ENCODE measurements at places on chromosomes 7 and 10.

DNA sequence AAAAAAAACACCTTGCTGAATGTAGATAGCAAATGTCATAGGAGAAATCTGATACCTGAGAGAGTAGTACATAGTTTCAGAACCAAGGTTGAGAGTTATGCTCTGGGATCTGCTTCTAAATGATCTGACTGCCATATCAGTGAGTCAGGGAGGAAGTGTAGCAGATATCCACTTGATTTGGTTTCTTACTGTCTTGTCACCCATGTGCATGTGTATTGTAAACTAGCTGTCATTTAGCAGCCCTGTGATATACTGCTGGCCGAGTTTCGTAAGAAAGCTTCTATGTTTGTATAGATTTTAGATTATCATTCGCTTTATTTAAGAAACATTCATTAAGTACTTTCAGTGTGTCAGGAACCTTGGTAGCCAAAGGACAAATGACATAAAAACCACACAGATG, 42.0 kb downstream of the SP4 start:
- no peak for DNase-seq

- no peak for DNase-seq
Observed at GRCh38 chr7:20351901-20352300, 21.2 kb downstream of the ITGB8 start.

DNA sequence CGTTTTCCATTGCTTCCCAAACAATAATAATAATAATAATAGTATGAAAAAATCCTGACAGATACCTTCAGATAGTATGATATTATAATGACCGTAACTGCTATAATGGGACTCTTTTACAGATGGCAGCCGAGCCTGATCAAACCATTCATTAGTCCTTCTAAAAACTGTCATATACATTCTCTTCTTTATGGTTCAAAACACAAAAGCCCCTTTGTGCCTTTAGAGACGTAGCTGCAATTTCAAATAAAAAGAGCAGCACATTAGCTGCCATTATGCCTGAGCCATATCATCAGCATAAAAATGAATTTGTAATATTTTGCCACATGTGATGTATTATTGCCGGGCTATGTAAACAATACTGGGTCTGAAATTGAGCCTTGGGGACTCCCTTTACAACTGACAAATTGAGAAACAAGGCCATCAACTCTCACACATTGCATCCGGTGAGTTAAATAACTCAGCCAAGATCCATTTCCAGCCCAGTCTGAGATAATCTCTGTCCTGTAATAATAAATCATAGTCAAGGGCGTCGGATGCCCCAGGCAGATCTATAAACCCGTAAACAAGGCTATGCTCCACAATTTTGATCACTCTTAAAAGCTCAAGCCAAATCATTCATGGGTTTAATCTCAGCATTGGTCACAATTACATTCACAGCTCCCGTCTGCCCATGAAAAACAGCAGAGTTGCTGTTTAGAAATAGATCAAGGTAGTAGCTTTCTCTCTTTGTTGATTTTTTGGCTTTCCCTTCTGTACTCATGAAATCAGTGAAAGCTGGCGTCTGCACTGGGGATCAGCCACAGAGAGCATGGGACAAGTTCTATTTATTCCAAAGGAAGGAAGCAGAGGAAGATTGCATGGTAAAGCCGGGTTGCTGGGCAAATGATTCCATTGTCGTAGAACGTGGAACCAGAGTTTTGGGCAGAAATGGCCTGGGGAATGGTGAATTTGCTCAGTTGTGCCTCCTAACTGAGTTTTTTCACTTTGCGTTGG, 150.1 kb upstream of the BMPER start:
- DNase-seq: no peak

DNA sequence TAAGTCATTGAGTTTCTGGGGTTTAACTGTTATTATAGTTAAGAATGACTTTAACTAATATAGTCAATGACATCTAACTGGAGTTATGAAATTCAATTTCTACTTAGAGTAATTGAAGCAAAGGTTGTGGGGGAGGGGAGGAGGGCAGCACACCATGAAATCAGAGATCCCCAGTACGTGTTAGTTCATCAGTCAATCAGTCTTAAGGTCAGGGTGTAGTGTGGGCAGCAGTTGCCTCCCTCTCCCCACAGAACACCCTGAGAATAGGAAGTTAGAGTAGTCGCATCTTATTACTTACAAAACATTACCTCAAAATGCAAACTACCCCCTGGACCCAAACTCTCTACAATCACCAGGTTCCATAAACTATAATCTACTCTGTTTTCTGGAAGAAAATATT, 7.0 kb upstream of the HPS1 start:
- no peak for DNase-seq

- DNase-seq: no peak
Observed at GRCh38 chr10:23630376-23630775, 191.5 kb downstream of the OTUD1 start.

DNA sequence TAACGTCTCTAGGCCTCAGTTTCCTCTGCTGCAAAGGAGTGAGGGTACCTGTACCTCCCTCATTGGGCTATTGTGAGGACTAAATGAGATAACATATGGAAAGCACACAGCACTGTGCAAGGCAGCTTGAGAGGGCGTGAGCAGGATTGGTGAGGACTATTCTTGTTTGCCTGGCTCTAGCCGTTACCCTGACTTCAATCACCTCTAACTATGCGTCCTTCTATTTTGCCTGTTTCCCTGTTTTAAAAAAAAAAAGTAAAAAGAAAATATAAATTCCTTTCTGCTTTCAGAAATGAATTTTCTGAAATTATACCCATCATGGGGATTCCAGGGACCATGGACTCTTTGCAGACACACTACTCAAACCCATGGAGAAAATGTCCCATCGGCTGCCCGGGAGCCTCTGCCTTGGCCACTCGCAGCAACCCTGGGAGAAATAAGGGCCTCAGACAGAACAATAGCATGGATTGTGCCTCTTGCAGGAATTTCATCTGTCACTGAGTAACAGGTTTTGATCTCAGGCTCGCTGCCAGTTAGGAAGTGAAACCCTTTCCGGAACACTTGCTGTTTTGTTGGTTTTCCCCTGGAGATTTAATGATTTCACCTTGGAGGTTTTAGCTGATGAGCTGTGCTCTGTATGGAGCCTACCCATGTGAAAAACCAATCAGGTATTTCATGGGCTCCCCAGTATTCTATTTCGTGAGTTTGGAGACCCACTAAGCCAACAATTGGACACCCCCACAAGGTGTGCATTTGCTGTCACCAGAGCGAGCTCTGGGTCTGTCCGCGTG, 55.6 kb downstream of the STEAP1B start:
- DNase-seq: no peak

DNA sequence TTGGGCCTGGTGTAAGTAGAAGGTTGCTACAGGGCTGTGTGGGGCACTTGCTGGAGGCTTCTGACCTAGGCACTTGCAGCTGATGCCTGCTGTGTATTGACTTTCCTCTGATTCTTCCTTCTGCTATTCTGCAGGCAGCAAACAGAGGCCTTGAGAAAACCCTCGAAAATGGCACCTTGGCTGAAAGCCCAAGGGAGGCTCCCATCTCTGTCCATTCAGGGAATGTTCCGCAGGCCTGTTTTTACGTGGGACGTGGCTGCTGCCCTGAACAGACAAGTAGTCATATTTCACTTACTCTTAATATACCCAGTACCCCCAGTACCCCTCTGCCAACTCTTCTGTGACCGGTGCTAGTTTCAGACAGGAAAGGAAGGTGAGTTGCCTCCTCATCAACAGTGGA, 664.7 kb downstream of the INHBA start:
- no peak for DNase-seq

Data from right lung (tissue), 10 donors.